ENCODE measurements at places on chromosomes 2 and 18.
A peak's percentile ranks its signal among the peaks of the same experiment; 100 is the strongest.

GRCh38 chr2:200255549-200255948 is 50.9 kb upstream of the SPATS2L start:
- no peak for DNase-seq

- DNase-seq = no peak
These were observed 139.5 kb downstream of the HDAC4 start for GRCh38 chr2:239261356-239261755.

GRCh38 chr2:37454851-37455762 is 110.7 kb downstream of the QPCT start:
- no peak for DNase-seq

GRCh38 chr2:229652796-229653195 is 61.6 kb downstream of the DNER start:
- no peak for DNase-seq

GRCh38 chr2:178072383-178073301 is at the start of gene PDE11A:
PDE11A (minus strand) TSS chr2:178072777; CDS start chr2:178072437, 340 bp downstream.
- peak; percentile 22 for DNase-seq

- DNase-seq = peak; percentile 27
These were observed 4.0 kb downstream of the DIPK1C start for GRCh38 chr18:74453016-74453566.

DNA sequence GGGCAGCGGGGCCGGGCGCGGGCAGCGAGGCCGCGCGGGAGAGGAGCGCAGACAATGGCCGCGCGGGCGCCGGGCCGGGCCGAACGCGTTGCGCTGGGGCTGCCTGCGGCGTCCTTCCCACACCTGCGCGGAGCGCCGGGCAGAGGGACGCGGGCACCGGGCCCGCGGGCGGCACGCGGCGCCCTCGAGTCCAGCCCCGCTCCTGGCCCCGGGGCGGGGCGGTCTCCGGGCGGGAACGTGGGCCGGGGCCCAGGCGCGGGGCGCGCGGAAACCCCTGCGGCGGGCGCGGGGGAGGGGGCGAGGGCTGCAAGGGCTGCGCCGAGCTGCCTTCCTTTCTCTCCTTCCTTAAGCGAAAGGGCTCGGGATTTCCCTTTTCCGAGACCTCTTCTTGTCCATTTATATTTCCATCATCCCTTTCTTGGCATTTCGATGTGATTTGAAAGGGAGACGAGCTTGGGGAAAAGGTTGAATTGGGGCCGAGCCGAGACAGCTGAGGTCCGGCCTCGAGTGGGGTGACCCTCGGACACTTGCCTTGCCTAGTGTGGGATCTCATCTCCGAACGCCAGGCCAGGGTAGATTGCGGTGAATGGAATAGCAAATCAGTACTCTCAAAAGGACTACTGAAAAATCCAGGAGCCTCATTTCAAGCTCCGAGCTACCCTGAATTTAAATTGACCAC is 676 bp downstream of the KLHL23 start:
- no peak for DNase-seq

GRCh38 chr18:67468038-67468437 is 48.5 kb downstream of the DSEL start:
- no peak for DNase-seq

DNA sequence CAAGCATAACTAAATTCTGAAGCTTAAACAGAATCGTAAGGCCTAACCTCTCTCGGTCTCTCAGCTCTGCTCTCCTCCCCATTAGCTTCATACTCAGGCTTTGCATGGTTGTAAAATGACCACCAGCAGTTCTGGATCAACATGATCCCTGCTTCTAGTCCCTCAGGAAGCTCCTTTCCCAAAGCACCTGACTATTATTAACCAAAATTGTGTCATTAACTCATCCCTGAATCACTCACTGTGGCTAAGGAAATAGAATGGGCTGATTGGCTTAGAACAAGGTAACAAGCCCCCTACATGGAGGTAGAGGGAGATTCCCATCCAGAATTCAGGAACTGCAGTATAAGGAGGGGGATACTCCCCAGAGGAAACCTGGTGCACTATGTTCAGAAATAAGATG is 448.3 kb downstream of the ARHGAP15 start:
- DNase-seq = no peak

GRCh38 chr2:236919209-236919608 is 166.5 kb upstream of the COPS8 start:
- no peak for DNase-seq

- no peak for DNase-seq
These were observed 3.4 kb upstream of the NARS1 start for GRCh38 chr18:57624988-57625387.

DNA sequence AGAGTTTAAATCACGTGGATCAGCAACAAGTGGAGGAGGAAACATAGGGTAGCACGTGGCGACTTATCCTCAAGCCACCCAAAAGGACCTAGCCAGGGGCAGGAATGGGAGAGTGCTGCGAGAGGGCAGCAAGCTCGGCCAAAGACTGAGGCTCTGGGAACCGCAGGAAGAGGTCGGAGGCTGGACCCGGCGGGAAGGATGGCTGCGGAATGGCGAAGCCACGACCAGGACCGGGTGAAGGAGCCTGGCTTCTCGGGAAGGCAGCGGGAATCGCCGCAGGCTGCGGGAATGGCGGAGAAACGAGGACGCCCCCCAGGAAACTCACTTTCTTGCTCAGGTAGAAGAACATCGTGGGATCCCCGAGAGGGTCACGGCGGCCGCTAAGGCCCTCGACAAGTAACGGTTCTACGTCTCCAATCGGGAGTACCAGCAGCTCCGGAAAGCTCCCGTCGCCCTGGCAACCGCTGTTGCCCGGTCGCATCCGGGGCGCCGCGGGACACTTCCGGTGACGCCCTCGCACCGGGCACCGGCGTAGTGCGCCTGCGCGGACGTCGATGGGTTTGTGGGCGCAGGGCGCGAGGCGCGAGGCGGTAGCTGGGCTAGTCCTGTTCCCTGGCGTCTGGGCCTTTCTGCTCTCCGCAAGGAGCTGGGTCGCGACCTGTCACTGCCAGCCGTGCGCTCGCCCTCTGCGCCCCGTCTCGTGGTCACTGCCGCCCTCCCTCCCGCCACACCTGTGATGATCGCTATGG is at the start of gene WDR35:
WDR35 (minus strand) TSS at position 439 of the 749 bp plus-strand sequence; CDS start at position 349, 90 bp downstream.
- peak; percentile 90 for DNase-seq

DNA sequence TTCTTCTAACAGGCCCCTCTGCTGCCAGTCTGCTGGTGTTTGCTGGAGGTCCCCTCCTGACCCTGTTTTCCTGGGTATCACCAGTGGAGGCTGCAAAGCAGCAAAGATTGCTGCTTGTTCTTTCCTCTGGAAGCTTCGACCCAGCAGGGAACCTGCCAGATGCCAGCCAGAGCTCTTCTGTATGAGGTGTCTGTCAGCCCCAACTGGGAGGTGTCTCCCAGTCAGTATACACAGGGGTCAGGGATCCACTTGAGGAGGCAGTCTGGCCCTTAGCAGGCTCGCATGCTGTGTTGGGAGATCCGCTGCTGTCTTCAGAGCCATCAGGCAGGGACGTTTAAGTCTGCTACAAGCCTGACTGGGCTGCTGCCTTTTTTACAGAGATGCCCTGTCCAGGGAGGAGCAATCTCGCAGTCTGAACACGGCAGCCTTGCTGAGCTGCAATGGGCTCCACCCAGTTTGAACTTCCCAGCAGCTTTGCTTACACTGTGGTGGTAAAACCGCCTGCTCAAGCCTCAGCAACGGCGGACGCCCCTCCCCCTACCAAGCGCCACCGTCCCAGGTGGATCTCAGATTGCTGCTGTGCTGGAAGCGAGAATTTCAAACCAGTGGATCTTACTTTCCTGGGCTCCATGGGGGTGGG is 29.9 kb downstream of the CHCHD5 start:
- no peak for DNase-seq

DNA sequence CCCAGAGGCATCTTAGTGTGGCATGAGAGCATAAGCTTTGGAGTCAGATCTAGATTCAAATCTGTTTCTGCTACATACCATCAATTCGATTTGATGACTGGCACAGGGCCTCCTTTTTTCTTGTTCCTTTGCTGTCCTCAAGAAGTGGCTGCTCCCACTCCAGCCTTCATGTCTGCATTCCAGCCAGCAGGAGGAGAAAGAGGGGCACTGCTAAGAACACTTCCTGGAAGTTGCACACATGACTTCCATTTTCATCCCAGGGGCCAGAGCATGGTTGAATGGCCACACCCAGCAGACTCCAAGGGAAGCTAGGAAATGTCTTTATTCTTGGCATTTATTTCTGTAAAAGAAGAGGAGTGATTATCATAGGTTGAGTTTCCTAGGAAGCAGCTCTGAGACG is 50.4 kb downstream of the EML6 start:
- DNase-seq = no peak

DNA sequence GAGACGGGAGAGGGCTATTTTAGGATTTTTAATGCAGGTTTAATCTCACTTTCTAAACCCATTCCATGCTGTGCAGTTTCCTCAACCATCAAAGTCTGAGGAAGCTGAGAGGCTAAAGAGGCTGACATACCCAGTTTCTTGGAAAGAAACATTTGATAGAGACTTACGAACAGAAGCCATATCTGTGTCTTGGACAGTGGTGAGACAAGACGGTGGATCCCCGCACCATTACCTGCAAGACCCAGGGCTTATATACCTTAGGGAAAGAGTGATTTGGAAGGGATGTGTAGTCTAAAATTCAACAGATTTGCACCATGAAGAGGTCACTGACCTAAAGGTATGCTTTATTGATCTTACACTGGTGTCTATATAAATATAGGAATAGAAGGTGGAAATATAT is 13.5 kb downstream of the EEF1B2 start:
- DNase-seq = no peak
